ENCODE measurements at places on chromosomes 12 and 14. TPM values are rescaled to one million over a fixed set of nuclear protein-coding genes. Genes with fewer than 3 reads are reported as not detected.

DNA sequence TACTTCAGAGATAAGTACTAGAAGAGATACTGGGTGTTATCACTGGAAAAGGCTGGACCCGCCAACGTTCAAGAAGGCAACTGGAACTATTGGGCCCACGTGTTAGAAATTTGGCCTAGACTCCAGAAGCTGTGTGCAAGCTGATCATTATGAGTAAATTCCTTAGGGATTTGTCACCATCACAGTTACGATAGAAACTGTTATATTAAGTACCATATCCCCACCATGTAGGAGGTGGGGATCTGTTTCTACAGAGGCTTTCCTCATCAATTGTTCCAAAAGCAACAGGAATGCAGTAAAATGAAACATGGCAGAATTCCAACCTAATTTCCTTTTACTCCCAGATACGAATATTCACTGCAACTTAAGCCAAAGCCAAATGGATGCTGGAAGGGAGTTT, 170.7 kb downstream of the NOVA1 start:
- DNase-seq = no peak

DEGS2 gene
- total RNA-seq = 0.10 TPM

CD69 gene
- 5.0 TPM for total RNA-seq

GPR137C gene
- 0.32 TPM for total RNA-seq

- no peak for DNase-seq
Measured at GRCh38 chr12:12088147-12088546, 17.4 kb downstream of the BCL2L14 start.

- DNase-seq = no peak
Measured at GRCh38 chr12:114123108-114123507, 157.0 kb upstream of the RBM19 start.

KLRC3 gene
- total RNA-seq = not detected

CLEC4D gene
- 2.7 TPM for total RNA-seq

- DNase-seq = peak; percentile 92
Measured at GRCh38 chr12:117236456-117237001, 46.3 kb upstream of the FBXO21 start.

DNA sequence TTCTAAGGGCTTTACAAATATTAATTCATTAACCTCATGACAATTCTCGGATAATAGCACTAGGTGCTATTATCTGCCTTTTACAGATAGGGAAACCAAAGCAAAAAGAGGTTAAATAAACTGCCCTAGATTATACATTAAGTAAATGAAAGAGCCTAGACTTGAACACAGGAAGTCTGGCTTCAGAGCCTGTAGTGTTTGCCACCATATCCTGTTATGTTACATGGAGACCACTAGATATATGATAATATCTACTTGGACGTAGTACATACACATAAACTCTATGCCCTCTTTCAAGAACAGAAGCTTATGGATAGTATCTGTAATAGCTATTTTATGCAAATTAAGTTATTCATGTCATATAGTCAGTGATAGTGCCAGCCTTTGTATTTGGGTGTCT, 16.9 kb upstream of the MYF6 start:
- DNase-seq = no peak

FGF6 gene
- not detected for total RNA-seq

- DNase-seq = no peak
Measured at GRCh38 chr12:45827974-45828373, 98.5 kb downstream of the ARID2 start.

PMCH gene
- not detected for total RNA-seq

GRCh38 chr12:2489275-2489674, 305.5 kb upstream of the FKBP4 start:
- DNase-seq = no peak

- peak; percentile 95 for DNase-seq
Measured at GRCh38 chr14:54652188-54652587, 85.3 kb downstream of the SAMD4A start.

TAC3 gene
- not detected for total RNA-seq

Data from posterior vena cava (tissue), 2 donors.